ENCODE measurements at places on chromosomes 1 and 21.

GRCh38 chr1:169465281-169465680 is 20.5 kb downstream of the SLC19A2 start:
- DNase-seq = no peak

DNA sequence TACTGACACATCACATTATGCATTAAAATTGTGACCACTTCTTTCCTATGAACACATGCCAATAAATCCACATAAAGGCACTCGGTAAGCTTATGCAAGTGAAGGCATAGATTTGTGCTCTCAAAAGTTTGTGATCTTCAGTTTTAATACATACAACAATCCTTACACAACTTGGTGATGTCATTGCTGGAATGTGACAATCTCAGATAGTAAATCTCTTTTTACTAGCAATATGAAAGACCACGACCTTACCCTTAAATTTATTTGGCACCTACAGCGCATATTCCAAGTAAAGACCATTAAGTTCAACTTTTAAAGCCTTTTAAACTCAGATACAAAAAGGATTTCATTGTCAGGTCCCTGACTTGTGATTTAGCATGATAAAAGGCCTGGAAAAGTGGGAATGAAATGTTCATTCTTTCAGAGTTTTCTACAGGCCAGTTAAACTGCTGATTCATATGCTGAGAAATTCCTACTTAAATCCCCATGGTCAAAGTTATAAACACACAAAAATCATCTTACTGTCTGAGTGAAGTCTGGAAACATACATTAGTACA is 157.4 kb downstream of the SIPA1L2 start:
- no peak for DNase-seq

DNA sequence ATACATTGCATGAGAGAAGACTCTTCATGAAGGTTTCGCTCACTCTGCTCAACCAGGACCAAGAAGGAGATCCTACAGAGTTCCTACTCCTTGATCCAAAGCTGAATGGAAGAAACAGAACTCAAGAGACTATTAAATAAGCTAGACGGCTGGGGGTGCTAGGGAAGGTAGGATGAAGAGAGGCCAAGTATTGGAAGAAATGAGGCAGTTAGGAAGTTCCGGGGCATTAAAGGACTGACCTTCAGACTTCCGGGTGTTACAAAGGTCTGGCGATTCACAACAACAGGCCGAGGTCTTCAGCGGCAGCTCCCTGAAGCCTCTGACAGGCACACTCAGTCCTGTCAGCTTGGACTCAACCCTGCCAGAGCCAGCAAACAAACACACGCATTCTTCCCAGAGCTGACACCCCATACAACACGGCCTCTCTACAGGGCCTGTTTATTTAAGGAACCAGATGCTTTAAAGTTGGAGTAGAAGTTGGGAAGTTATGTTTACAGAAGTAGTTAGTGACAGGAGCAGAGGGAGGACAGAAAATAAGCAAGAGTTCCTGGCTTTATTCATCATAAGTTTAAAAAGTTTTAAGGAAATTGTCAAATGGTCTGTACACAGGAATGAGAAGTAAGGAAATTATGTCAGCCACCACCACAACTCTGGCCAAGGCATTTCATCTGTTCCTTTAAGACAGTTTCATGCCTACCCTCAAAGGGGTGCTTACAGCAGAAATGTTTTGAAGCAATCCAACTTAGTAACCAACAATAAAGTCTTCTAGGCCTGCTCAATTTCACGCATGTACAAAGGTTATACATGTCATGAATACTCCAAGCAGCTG is 4.7 kb downstream of the SORT1 start:
- no peak for DNase-seq

- no peak for DNase-seq
These were observed 91.7 kb upstream of the EDN2 start for GRCh38 chr1:41576206-41576605.

- DNase-seq = no peak
These were observed 22.1 kb downstream of the CDA start for GRCh38 chr1:20610970-20611369.

DNA sequence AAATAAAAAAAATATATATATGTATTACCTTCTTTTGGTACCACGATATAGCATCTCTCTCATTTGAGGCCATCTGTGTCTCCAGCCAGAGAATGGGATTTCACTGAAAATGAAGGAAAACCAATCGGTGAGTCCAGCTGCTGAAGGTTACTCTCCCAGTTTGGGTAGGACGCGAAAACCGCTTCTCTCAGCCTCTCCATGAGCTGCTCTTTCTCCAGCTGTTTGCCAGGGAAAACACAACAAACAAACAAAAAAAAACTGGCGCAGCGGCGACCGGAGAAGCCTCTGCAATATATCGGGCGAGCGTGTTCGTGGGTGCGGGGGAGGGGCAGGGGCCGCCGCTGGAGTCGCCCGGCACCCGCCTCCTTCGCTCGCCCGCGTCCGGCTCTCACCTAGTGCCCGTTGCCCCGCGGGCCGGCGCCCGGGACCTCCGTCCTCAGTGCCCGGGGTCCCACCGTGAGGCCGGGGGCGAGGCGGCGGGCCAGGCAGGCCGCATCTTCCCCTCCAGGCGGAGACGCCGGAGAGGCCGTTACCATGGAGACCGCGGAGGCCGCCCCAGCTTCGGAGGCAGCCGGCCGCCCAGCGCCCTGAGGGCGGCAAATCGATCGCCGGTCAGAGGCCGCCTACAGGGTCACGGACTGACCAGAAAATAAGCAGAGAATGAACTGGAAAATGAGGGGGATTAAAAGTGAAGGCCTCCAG is 504 bp downstream of the PHTF1 start:
- DNase-seq = peak; percentile 49

DNA sequence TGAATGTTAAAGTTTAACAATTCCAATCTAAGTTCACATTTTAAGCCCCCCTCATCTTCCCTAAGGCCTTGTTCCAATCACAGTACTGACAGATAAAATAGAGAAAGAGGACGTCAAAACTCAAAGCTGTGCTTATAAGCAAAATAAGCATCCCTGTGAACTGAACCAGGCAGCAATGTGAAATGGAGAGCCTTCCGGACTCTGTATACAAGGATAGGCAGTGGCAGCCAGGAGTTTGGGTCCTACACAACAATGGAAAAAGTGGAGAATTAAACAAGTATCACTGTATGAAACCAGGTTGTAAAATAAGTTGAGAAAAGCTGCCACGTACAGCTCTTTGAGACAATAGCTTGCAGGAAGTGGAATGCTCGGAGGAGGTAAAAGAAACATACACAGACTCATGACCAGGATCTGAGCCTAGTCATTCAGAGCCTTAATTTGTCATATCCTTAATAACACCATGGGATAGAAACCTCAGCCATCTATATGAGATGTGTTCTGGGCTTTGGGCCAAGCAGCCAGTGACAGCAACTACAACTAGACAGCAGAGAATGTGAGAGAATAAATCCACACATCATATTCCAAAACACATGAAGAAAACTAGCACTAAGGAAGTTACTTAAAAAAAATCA is 55.2 kb upstream of the PALMD start:
- no peak for DNase-seq

DNA sequence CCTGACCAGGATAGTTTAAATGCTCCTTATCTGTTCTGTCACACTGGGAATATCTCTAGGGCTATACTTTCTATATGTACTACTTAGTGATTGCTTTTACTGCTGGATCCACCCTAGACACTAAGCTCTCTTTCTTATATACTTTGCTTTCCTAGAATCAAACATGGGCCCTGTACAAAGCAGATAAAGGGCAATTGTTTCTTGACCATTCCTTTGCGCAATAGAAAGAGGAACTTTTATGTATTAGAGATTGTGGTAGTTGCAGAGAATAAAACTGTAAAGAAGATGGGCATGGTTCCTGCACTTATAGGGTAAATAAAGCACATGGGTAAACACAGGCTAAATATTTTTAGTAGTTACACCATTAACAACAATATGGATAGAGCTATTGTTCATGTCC is 58.8 kb downstream of the ATP6V1G3 start:
- no peak for DNase-seq

DNA sequence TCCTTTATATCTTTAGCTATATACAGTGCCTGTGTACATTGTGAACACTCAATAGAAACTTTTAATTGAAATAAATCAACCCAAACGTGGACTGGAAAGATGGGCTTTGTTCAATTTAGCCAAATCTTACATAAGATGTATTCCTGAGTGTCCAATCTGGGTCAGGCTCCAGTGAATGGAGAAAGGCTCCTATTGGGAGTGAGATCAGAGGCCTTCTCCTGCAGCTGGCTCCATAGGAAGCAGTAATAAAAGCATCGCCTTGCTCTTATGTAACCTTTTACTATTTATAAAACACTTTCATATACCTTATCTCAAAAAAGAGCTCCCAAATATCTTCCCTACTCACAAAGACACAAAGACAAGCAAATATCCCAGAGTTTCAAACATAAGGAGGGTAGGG is 24.9 kb upstream of the RGS16 start:
- no peak for DNase-seq
